MG63 (cell line): ENCODE measurements at places on chromosomes 2 and 18.

- no peak for DNase-seq
These were observed 72.2 kb upstream of the TMEM87B start for GRCh38 chr2:111982822-111983221.

GRCh38 chr2:64853894-64854293, 135.3 kb upstream of the SLC1A4 start:
- no peak for DNase-seq

- DNase-seq, result no peak
These were observed 53.5 kb upstream of the KCNE4 start for GRCh38 chr2:222998459-222998858.

DNA sequence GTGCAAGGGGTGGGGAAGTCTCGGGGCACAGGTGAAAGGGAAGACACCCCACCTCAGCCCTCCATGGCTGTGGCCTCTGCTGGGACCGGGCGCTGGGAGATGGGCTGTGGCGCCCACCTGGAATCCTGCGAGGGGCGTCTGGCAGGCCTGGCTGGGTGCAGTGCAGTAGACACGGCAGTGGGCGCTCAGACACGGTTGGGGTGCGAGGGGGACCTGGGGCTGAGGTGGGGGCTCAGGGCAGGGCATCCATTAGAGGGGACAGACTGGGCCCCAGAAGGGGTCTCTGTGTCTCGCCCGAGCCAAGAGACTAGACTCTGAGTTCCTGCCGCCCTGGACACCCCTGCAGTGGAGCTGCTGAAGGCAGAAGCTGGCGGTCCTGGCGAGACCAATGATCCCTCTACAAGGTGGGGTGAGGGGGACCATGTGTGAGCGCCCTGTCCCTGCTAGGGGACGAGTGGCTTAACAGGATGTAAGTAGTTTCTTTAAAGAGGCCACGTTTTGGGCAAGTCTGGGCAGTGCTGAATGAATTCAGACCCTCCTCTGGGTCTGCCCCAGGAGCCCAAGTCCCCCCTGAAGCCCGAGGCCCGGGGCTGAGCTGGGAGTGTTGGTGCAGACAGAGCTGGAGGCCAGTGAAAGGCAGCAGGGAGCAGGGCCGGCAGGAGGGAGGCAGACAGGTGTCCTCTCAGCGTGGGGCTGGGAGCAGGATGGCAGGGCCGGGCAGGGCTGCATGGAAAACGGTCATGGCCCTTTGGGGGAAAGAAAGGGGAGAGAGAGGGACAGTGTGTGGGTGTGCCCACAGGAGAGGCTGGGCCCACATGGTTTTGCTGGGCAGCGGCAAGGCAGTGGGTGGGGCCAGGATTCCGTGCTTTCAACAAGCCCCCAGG, 57.2 kb downstream of the HS6ST1 start:
- no peak for DNase-seq

- no peak for DNase-seq
These were observed 141.4 kb upstream of the PIEZO2 start for GRCh38 chr18:11290786-11291185.

DNA sequence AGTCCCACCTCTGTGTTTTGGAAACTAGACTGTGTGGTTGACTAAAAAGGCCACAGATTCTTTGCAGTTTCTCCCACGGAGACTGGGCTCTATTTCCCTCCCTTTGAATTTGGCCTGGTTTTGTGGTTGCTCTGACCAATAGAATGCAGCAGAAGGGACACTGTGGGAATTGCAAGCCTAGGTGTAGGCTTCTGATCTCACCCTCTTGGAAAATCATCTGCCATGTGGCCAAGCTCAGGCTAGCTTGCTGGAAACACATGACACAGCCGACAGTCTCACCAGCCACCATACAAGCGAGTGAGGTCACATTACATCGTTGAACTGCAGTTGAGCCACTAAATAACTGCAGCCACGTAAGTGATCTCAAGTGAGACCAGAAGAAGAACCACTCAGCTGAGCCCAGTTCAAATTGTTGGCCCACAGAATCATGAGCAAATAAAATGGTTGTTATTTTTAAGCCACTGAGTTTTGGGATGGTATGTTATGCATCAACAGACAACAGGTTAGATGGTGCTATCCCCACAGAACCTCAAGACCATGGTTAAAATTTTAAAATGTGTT, 319.1 kb upstream of the MEX3C start:
- DNase-seq, result no peak

GRCh38 chr2:229732897-229733296, 18.5 kb upstream of the DNER start:
- DNase-seq, result no peak

GRCh38 chr2:99618579-99619097, 128.8 kb upstream of the REV1 start:
- DNase-seq, result no peak

DNA sequence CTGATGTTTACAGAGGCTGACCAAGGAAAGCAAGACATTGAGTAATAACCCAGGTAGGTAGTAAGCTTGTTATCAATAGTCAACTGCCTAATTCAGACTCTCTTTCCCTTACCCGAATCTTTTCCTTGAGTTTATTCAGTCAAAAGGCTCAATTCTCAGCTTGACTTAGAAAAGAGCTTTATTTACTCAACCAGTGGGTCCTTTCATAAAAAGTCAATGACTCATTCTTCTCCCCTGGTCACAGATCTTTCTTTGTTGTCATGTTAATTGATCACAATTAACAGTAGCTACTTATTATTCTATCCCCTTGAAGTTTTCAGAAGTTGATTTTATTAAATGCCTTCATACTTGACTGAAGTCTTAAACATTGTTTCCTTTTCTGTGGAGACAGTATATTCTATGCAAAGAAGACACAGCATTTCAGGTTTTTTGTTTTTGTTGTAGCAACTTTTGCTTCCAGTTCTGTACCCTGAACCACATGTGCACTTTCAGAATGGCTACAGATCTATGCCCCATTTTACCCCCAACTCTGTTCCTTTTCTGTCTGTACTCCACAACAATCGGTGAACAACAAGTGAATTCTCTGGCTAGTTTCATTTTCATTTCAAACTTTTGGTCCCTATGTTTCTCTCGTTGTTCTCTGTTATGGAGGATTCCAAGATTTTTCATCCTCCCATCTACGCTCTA, 428.3 kb downstream of the NCKAP5 start:
- no peak for DNase-seq

GRCh38 chr18:58353581-58353980, 275.3 kb downstream of the ALPK2 start:
- DNase-seq, result no peak

GRCh38 chr2:70685771-70686171, 82.2 kb downstream of the ADD2 start:
- no peak for DNase-seq

- no peak for DNase-seq
These were observed 758.1 kb upstream of the SALL3 start for GRCh38 chr18:78221496-78221895.

- DNase-seq, result no peak
These were observed 1.7 kb upstream of the MAPK4 start for GRCh38 chr18:50558157-50558556.

GRCh38 chr2:217364224-217364623, 504.4 kb upstream of the TNP1 start:
- DNase-seq, result no peak

GRCh38 chr2:237128026-237128703, 42.5 kb downstream of the COPS8 start:
- DNase-seq, result peak; percentile 98

- DNase-seq, result no peak
These were observed 79.1 kb downstream of the INHBB start for GRCh38 chr2:120425014-120425413.

DNA sequence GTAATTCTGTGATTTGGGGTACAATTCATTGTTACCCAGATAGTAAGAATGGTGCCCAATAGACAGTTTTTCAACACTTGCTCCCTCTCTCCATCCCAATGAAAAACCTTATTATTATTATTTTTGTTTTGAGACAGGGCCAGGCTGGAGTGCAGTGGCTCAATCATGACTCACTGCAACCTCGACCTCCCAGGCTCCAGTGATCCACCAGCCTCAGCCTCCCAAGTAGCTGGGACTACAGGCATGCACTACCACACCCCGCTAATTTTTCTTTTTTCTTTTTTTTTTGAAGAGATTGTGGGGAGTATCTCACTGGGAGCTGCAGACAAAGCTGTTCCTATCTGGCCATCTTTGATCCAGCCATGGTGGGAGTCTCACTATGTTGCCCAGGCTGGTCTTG, 7.2 kb downstream of the TGFA start:
- DNase-seq, result no peak

- peak; percentile 59 for DNase-seq
These were observed 73.5 kb downstream of the MYO1B start for GRCh38 chr2:191318729-191319078.

- DNase-seq, result no peak
These were observed 20.7 kb downstream of the CRYGD start for GRCh38 chr2:208103616-208104015.

DNA sequence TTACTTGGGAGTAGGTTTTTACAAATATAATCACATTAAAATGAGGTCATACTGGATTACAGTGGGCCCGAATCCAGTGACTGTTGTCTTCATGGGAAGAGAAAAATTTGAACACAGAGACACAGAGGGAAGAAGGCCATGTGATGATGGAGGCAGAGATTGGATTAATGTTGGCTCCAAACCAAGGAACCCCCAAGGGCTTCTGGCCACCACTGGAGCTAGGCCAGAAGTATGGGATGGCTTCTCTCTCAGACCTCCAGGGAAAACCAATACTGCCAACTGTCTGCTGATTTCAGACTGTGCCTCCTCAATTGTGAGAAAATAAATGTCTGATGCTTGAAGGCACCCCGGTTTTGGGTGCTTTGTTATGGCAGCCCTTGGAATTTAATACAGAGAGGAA, 76.0 kb downstream of the ALPK2 start:
- no peak for DNase-seq

GRCh38 chr2:176804392-176804791, 408.2 kb upstream of the HNRNPA3 start:
- DNase-seq, result no peak

GRCh38 chr2:19141234-19142004, 217.0 kb downstream of the OSR1 start:
- no peak for DNase-seq

DNA sequence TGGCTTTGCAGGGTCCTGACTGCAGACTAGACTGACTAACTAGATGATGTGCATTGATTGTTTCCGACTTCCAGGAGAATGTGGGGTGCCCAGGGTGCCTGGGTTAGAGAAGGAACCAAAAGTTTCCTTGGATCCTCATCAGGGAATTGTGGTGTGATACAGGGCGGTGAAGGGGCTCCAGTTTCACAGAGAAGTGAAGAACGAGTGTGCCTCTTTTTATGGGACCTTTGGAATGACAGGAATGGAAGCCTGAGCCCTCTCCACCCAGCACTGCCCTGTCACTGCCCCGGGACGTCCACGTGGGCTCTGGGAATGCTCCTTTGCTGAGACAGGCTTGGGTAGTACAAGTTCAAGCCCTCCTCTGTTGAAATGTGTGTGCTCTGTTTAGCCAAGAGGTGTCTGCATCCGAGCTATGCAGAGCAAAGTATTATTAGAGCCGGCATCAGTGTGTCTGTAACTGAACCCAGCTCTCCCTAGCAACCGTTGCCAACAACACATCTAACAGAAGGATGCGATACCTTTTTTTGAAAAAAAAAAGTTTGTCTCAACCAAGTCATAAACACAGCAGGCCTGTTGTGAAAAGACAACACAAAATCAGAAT, 183.6 kb downstream of the SMAD7 start:
- no peak for DNase-seq

DNA sequence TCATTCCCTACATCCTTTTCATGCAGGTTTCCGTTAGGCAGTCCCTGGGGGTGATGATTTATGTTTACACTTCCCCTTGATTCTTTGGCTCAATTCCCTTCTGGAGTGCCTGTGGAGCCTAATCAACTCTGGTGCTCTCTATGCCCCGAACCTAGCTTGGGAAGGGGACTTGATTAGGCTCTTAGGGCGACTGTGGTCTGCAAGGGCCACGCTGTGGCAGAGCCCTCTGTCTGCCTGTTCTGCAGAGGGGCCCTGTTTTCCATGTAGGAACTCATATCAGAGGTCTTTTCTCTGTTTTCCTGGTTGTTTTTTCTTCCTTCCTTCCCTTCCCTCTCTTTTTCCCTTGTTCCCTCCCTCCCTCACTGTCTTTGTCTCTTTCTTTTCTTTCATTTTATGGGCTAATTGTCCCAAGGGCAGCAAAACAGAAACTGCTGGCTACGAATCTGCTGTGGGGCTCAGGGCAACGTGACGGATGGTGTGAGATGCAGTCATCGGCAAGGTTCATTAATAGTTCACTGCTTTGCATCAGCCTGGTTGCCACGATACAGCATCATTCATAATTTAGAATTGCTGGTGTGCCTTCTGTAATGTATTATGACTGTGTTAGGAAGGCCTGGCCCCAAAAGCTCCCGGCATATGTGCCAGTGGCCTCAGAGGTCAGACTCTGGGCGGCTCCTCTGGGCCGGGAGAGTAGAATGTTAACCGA, 134.5 kb downstream of the NAPG start:
- DNase-seq, result peak; percentile 6

DNA sequence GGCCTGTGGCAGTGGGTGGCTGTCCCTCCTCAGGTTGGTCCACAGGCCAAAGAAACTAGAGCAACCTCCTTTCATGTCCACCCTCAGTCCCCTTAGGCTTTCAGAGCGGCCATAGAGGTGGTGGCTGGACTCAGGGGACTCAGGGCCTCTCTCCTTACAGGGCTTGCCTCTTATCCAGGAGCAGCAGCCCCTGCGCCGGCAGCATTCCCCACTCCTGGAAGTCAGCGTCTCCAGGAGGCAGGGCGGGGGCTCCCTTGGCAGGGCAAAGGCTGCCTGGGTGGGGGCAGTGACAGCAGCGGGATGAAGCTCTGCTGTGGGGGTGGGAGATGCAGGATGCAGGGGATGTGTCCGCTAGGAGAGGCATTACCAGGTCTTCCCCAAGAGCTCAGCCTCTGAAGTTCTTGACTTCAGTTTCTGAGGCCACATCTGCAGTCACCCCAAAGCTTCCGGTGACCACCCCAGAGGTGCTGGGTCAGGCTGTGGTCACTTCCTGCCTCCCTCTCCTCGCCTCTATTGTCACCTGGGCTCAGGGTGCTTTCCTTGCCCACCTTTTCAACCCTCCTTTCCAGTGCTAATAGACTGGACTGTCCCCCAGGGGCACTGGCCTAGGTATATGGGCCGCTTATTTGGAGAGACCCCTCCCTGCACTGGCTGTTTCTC, 8.6 kb upstream of the GPR55 start:
- no peak for DNase-seq

GRCh38 chr2:160694221-160694620, 200.6 kb upstream of the RBMS1 start:
- no peak for DNase-seq

DNA sequence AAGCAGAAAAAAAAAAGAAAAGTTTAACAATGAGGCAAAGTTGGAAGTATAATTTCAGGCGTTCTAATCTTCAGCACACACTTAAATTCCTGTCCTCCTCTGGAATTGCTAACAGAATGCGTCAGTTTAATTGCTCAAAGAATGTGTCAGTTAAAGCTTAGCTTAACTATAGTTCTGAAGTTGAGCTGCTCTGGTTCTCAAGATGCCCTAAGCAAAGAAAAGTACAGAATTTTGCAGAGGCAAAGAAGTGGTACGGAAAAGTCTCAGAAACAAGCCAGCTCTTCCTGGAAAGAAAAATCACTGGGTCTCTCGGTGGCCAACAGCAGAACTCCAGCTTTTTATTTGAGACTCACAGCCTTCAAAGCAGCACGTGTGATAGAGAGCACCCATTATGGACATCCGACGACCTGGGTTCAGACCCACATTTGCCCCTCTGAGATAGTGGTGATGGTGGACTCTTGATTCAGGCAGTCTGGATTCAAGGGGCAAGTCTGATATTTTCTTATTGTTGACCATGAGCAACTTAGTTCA, 22.2 kb upstream of the MYO3B start:
- no peak for DNase-seq

- DNase-seq, result no peak
These were observed 48.3 kb downstream of the ZFP36L2 start for GRCh38 chr2:43178055-43178598.
